Right ventricle myocardium superior (tissue), 1 donor: ENCODE measurements at places on chromosomes 3 and 15.

DNA sequence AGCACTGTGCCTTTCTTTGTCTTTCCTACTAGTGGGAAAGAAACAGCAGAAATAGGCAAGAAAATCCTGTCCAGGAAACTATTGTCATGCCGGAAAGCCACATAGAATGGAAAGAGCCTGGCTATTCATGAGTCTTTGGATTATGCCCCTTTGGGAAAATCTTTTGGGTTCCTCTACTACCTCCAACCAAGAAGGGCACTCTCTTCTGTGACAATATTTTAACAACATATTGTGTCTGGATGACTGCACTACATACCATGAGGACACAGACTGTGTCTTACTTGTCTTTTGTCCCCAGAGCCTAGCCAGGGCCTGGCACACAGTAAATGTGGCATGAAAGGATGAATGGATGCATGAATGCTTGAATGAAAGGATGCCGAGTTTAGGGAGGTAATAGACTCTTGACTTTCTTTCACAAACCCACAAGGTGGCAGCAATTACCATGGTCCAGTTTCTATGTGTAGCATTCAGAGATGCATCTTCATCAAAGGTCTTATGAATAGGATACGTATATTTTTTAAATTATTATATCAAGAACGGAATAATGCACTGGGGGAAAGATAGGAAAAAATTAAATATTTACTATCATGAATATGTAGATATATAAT lies 30.3 kb downstream of the ARL14 start:
- DNase-seq: no peak

DNA sequence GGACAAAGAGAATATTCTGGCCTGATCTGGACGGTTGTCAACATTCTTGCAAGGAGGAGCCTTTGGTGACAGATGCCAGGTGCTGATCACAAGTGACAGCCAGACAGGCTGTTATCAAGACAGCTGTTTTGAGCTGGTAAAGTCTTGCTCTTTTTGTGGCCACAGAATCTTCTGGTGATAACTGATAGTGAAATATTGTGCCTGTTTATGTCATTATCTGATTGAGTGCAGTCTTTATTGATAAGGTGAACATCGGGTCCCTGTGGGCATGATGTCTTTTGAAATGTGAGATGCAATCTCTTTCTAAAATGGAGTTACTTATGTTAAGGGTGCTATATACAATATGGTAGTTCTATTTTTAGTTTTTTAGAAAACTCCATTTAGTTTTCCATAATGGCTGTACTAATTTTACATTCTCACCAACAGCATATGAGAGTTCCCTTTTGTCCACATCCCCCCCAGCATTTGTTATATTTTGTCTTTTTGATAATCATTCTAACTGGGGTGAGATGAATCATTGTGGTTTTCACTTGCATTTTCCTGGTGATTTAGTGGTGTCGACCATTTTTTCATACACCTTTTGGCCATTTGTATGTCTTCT lies 10.7 kb downstream of the CEP63 start:
- DNase-seq: no peak

- DNase-seq: no peak
These were observed 134.9 kb downstream of the GAP43 start for GRCh38 chr3:115758076-115758763.

DNA sequence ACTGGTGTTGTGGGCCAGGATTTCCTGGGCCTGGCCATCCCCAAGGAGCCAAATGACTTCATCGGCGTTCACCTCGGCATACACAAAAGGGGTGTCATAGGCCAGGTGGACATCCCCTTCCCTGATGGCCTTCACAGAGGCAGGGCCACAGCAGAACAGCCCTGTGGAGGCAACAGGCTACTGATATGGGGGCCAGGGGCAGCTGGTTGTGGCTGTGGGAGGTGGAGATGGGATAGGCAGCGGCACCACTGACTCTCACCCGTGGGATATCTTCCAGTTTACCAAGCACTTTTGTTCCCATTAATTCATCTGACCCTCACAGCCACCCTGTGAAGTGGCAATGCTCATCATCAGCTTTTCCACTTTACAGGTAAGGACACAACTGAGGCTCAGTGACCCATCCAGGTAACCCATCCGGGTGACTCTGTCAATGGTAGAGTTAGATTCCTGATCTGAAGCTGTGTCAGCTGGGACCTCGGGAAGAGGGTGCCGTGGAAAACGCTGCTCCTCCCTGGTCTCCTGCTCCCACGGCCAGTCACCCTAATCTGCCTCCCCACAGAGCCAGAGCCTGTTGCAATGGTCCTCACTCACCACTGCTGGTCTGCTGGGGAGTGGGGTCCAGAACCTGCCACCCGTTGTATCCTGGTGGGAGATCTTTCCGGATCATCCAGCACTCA lies 15.3 kb upstream of the TGM5 start:
- DNase-seq: no peak

DNA sequence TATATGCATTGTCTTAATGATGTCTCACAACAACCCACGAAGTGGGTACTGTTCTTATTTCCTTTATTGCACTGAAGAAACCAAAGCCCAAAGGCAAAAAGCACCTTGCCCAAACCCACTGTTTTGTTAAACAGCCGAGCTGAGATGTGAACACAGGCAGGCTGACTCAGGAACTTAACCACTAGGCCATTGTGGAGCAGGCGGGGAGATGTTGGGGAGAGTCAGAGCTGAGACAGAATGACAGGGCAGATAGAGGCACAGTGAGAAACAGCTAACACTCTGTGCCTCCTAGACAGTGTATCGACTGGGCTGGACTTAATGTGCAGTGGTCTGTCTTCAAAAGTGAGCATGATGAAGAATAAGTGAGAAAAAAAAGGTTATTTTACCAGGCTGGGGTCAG lies 56.5 kb downstream of the RPLP1 start:
- DNase-seq: no peak

GRCh38 chr3:98962951-98963350 lies 61.5 kb upstream of the DCBLD2 start:
- no peak for DNase-seq

DNA sequence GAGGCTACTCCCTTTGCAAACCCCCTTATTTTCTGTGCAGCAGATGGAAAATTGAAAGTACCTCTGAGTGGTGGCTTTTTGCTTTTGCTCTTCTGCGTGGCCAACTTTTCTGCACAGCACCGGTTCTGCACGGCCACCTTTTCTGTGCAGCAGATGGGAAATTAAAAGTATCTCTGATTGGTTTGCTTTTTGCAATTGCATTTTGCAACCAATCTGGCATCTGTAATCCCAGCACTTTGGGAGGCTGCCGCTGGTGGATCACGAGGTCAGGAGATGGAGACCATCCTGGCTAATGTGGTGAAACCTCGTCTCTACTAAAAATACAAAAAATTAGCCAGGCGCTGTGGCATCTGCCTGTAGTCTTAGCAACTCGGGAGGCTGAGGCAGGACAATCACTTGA lies 79.5 kb upstream of the CHMP2B start:
- no peak for DNase-seq

DNA sequence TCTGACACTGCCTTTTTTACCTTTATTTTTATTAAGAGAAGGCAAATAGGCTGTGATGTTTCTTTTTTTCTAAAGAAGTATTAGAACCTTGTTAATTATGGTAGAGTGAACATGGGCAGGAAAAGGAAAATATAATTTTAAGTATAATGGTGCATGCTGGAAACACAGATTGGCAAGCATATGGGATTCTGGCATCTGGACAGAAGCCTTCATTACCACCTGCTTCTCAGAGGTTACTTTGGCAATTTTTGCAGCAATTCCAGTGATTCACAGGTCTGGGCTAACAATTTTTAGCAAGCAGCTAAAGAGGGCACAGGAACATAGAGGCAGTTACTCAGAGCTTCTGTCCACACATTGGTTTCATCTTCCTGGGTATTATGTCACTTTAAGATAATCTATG lies 258.3 kb downstream of the DIPK2A start:
- DNase-seq: no peak

GRCh38 chr3:49370585-49371290 lies 12.6 kb upstream of the GPX1 start:
- DNase-seq: no peak

DNA sequence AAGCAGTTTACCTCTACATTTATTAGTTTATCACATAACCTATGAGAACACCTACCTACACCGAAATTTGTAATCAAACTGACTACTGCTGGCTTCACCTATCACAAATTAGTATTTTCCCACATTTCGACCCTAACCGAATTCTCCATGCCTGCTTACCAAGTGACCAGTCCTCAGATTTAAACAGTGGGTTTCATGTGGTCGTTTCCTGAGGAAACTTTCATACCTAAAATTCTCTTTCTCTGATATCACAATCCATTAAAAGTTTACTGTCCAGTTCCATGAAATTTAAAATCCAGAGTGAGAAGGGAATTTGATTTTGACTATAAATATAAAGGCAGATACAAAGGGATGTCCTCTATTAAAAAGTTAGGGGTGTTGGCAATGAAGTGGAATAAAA lies 1.9 kb downstream of the PLOD2 start:
- no peak for DNase-seq

- DNase-seq: no peak
These were observed 98.9 kb downstream of the NEDD4 start for GRCh38 chr15:55894399-55894965.

GRCh38 chr15:50232791-50233190 lies 32.7 kb downstream of the HDC start:
- DNase-seq: no peak

DNA sequence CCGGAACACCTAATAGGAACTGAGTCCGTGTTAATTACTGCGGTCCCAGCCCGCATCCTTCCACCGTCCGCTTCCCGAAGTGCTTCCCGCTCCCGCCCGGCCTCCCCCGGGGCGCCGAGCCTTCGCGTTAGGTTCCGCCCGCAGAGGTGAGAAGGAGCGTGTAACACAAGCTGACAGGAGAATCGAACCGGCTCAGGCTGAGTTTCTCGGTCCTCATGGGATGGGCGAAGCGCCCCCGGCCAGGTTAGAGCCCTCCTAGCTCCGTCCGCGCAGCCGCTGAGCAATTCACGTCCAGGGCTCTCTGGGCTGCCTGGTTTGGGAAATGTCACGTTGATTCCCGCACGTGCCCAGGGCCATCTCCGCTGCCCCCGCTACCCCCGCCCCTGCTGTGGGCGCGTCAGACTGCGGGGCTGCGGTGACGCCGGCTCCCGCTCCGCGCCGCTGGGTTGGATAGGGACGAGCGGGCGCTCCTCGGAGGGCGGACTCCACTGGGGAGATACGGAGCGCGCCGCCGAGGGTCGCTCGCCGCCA lies 954 bp downstream of the CLDN11 start:
- DNase-seq: no peak

- no peak for DNase-seq
These were observed 139.5 kb downstream of the PEX5L start for GRCh38 chr3:179897231-179897630.

DNA sequence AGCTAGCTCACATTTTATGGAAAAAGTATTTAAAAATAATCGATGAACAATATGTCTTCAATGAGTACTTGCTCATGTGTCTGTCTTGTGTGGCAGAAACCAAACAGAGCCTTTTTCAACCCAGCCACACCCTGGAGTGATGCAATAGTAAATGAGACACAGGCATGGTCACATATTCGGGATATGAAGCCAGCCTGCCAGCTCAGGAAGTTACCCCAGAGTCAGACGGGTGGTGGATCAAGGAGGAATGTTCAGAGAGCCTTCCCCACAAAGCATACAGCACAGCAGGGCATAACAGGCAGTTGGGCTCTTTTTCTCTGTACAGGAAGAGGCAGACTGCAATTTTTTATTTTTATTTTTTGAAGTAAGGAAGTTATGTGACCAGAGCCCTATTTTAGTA lies 27.3 kb downstream of the LARP6 start:
- peak; percentile 64 for DNase-seq

DNA sequence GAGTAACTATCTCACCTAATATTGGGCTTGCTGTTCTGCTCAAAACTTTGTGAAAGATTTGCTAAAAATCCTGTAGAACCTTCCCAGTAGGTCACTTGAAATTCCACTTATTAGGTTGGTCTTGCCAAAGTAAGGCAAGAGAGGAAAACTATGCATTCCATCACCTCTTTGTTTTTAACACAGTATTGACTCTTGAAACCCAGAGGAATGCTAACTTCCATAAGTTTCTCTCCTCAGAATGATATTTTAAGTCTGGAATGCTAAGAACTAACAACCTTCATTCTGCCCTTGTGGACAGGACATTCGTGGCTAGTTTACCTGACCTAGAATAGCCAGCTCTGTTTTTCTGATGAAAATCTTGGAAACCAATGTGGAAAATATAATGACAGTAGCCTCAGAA lies 154.5 kb downstream of the TMCO5A start:
- no peak for DNase-seq

DNA sequence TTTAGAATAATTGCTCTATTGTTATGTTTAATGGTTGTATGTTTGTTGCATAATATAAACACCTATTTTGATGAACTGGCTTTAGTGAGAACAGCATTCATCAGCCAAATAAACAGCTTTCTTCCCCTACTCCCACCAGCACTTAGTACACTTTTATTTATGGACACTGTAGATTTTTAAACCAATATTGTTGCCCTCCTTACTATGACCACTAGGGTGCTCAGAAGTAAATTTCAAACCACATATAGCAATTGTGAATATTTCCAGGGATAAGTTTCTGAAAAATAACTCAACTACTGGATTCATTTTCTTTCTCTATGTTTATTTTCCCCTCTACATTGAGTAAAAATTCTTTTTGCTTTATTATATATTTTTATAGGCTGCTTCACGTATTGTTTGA lies 84.7 kb upstream of the PTX3 start:
- no peak for DNase-seq

DNA sequence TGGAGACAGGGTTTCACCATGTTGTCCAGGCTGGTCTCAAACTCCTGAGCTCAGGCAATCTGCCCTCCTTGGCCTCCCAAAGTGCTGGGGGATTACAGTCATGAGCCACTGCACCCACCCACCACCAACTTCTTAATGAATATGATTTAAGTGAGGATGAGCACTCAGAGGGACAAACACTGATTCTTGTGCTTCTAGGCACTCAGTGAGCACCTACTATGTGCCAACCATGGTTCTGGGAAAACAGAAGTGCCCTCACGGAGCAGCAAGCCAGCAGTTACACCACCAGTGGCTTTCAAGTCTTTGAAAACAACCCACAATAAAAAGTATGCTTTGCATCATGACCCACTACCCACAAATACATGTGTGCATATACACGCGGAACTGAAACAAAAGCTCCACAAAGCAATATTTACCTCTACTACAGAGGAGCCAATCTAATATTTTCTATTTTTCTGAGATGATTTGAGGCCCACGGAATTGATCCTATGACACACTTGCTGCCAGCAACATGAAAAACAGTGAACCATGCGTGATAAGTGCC lies 91.9 kb downstream of the MEGF11 start:
- DNase-seq: no peak

DNA sequence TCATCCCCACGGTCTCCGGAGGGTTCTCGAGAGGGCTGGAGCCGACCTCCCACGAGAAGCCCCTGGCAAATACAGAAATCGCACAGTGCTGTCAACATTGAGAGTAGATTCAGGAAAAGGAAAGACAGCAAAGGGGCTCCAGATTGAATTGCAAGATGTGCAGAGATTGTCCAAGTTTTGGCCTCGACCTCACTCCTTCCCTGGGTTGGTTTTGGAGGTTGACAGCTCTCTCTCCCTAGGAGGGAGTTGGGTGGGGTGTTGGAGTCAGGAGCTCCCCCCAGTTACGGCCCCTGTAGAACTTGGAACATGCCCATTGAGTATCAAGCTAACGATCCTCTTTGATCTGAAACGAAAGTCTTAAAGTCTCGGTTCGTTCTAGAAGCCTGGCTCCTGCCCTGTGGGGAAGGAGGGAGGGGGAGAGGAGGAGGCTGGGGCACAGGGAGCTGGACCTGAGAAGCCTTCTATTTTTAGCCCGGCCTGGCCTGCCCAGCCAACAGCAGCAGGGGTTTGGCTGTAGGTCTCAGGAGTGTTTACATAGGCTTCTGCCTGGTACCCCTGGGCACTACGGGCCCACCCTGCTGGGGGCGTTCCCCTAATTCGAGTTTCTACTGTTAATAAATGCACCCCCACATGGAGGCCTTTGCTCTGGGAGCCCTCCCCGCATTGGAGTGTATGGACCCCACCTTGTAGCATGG lies 672 bp upstream of the KY start:
- peak; percentile 75 for DNase-seq
